Cardiac ventricle fibroblast (primary cell): ENCODE measurements at places on chromosomes 7 and 10. TPM values are rescaled to one million over a fixed set of nuclear protein-coding genes. Genes with fewer than 3 reads are reported as not detected.

The NRCAM gene
- 26.5 and 33.5 TPM in 2 replicates for total RNA-seq

The PSD gene
- 19.5 and 19.7 TPM in 2 replicates for total RNA-seq

The COPG2 gene
- total RNA-seq = 14.7 and 15.1 TPM in 2 replicates

The RPP38 gene
- 6.5 and 13.2 TPM in 2 replicates for total RNA-seq

The NUPR2 gene
- not detected in 2 replicates for total RNA-seq

The CTBP2 gene
- 26.3 and 32.0 TPM in 2 replicates for total RNA-seq

The EN2 gene
- total RNA-seq = 0.37 TPM in 1 of 2 replicates, not detected in the other

The FGFBP3 gene
- 0.05 TPM in 1 of 2 replicates, not detected in the other for total RNA-seq

The CACNA2D1 gene
- 47.1 and 78.8 TPM in 2 replicates for total RNA-seq

The AGMO gene
- total RNA-seq = 0.69 and 1.2 TPM in 2 replicates

The NAT16 gene
- total RNA-seq = not detected in 2 replicates

The CALCR gene
- not detected in 2 replicates for total RNA-seq

The EPO gene
- total RNA-seq = not detected in 2 replicates

The PILRA gene
- 1.2 TPM in 1 of 2 replicates, not detected in the other for total RNA-seq

The CAV1 gene
- 491 and 524 TPM in 2 replicates for total RNA-seq

The RFC2 gene
- total RNA-seq = 9.6 and 11.8 TPM in 2 replicates

The TEX36 gene
- total RNA-seq = not detected in 2 replicates

The STOX1 gene
- total RNA-seq = 0.50 and 0.64 TPM in 2 replicates

The ZNHIT1 gene
- total RNA-seq = 111 and 124 TPM in 2 replicates

The FXYD4 gene
- total RNA-seq = not detected in 2 replicates

The CALD1 gene
- total RNA-seq = 165 and 185 TPM in 2 replicates

The LRRC61 gene
- total RNA-seq = 0.49 and 1.6 TPM in 2 replicates

The ALOX5 gene
- total RNA-seq = not detected in 2 replicates

The TDRD1 gene
- total RNA-seq = 1.2 and 1.7 TPM in 2 replicates

The PTPRE gene
- 3.4 and 6.8 TPM in 2 replicates for total RNA-seq
